ENCODE measurements at places on chromosomes 4 and X.

DNA sequence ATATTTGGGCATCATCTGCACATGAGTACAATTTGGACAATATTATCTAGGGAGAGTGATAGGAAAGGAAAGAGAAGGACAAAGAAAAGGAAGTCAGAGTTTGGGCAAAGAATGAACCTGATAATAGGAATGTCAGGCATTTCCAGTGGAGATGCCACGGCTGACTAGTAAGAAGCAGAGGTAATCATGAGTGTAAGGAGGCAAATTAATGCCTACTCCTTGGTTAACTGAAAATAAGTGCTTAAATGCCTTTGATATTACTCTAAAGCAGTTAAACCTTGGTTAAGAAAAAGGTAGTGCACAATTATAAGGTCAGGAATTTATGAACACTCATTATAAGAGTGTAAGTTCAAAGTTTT, 99.2 kb upstream of the DDIT4L start:
- no peak for DNase-seq

DNA sequence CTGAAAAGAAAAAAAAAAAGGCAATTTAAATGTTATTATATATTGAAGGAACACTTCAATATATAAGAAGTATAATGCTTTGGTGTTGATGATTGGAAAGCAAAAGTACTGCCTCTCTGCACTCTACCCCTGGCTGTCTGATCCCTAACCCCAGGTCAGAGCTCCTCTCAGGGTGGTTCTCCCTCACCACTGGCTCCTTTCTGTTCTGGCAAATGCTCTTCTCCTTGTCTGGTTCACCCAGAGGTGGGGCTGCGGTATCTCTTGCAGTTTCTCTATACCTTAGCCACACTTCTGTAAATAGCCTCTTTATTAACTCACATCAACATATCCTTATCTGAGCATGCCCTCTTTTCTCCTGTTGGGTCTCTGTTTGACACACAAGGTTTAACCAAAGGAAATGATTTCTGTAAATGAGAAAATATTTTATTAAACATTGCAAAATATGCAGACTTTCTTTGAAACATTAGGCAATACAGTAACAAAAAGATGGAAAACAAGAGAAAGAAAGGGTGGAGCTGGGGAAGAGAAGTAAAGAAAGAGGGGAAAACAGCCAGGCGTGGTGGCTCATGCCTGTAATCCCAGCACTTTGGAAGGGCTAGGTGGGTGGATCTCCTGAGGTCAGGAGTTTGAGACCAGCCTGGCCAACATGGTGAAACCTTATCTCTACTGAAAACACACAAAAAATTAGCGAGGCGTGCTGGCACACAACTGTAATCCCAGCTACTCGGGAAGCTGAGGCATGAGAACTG, 45.7 kb downstream of the ING2 start:
- no peak for DNase-seq

DNA sequence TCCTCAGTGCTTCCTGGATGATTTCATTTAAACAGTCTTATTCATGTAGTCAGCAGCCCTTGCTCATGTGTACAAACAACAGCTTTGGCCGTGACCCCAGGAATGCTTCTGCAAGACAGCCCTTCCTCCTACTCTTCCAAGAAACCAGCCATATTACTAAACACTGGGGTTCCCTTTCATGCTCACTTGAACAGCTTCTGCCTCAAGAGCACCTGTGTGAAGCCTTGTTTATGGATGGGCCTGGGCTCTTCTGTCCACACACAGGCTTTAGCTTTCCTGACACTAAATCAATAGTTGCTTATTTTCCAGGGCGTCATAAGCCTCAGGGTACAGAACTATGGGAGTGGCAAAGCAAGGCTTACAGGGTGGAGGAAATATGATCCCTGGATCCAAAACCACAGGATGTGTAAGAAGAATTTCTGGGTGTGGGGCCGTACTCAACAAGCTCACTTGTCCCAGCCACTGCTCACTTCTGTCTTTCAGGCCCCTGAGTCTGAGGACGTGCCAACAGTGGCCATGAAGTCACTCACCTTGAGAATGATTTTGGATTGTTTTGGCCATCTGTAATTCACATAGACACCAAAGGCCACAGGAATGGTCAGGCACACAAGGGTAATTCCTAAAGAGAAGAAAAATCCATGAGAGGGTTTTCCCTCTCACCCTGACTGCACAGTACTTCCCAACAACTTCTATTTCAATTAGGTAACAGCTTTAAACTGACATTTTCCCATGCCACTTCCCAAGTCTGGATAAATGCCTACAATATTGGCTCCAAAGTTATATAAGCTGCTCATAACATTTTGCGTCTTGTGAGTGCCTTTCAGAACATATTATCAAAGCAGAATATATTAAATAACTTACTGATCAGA, 17.7 kb downstream of the SLC10A6 start:
- no peak for DNase-seq

DNA sequence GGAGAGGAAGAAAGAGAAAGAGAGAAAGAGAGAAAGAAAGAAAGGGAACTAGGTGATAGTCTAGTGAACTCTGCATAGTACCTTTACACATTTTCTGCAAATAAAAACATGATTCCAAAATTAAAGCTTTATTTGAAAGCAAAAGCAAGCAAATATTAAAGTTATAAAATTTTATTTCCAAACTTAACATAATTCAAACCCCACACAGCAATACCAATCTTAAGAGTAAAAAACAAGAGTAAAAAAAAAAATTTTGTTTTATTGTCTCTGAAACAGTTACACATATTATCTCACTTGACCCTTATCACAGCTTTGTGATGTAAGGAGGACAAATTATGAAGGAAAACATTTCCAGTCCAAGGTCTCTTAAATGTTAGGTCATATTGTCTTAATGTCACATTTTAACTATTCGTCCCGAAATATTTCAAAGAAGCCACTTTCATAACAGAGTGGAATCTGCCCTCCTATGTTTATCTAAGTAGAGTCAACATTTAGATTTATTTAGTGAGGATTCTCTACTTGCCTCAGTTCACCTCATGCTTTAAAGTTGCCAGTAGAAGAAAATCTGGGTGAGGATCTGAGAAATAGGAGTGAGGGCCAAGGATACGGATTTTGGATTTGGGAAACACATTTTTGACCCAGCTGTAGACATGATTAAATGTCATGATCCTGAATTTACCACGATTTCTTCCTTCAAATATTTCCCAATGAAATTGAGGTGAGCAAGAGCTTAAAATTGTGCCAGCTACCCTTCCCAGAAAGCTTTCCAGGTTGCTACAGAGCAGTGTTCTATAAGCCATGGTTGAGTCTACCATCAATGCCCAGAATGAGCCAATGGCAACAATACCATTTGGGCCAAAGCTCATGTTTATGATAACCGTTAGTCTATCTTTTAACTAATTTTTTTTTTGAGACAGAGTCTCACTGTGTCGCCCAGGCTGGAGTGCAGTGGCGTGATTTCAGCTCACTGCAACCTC, 7.5 kb upstream of the FGA start:
- DNase-seq: no peak

- no peak for DNase-seq
Measured at GRCh38 chrX:29136904-29137303, 549.7 kb downstream of the IL1RAPL1 start.

DNA sequence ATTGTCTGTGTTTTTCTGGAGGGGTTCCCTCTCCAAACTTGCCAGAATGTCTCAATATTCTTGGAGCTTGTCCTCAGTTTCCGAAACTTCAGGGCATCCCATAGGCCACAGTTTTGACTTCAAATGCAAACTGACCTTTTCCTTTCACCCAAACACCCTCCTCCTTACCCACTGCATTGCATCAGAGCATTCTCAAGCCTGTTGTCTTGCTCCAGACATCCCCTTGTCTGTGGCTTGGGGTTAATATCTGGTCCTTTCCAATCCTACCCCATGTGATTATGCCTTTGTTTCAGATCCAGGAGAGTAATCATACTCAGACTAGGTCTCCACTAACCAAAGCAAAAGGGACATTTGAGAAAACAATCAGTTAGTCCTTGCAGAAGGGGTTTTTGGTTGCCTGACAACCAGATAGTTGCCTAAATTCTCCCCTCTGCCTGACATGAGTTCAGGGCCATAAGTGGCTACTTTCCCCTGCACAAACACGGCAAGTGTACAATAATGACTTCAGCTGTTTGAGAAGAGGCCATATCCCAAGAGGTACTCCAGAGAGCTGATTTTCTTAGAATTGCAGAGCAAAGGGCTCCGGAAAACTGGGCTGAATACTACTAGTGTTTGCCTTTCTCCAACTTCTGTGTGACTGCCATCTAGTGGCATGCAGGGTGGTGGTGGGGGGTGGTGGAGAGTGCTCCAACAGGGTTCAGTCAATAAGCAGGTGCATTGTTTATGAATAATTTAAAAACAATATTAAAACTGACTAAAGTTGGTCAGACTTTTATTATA, 130.2 kb downstream of the CHRDL1 start:
- no peak for DNase-seq

DNA sequence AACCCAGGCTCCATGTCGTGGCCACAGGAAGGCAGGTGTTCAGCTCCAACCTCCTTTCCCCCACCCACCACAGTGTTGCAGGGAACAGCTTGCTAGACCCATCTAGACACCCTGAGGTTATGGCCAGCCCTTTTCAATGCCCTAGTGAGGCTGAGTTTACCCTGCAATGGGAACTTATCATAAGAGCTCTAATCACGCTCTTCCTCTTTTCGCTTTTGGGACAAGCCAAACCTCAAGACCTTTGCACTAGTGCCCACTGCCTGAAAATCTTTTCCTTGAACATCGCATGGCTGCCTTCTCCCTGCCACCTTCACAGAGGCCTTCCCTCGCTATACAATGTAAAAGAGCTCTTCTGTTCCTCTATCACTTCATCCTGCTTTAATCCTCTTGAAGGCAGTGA, 2.4 kb upstream of the FGFBP2 start:
- no peak for DNase-seq

- DNase-seq: peak; percentile 17
Measured at GRCh38 chr4:3074846-3075651, 568 bp downstream of the HTT start.

DNA sequence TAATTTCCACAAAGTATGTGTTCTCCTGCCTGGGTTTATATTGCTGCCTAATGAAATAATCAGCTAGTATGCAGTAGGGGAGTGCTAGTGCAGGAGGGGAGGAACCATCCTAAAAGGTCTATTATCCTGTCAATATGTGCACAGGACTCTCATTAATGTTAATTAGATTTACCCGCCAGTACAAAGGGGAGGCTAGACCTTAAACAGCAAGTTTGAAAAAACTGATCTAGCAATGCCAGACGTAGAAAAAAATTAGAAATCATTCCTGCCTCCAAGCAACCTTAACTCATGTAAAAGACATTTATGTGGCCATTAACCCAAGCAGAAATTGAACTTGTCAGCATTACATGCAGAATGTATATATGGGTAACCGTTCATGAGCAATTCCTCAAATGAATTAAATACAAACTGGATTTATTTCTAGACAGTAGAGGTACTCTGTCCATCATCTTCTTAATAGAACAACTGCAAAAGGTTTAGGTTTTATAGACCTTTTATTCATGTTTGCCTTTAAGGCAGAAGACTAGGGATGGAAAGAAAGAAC, 294.3 kb upstream of the TENM3 start:
- DNase-seq: no peak

GRCh38 chr4:147780137-147780777, 48.4 kb downstream of the ARHGAP10 start:
- no peak for DNase-seq
